AG08396 (cell line): ENCODE measurements at places on chromosomes 2 and 18.

DNA sequence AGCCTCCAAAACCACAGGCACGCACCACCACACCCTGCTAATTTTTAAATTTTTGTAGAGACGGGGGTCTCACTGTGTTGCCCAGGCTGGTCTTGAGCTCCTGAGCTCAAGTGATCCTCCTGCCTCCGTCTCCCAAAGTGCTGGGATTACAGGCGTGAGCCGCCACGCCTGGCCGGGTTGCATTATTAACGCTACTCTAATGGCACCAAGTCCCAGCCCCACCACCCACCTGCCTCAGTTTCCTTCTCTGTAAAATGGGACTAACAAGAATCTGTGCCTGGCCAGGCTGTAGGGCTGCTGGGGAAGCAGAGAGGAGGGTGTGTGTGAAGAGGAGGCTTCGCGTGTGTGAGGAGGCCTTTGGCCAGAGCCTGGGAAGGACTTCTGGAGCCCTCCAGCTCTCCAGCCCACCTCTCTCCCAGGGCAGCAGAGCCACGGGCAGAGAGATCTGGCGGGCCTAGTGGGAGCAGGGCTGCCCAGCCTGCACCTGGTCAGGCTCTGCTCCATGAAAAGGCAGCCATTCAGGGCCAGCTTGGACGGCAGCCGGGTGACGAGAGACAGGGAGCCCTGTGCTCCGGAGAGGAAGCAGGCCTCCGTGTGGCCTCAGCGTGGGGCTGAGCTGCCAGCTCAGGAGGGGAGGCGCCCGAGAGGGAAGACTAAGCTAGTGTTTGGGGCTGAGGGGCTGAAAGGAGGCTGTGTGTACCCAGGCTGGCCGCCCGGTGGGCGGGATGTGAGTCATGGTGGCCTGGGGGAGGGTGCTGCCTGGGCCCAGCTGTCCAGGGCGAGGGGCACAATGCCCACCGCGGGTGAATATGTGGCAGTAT lies 7.4 kb upstream of the B3GNT7 start:
- peak; percentile 54 for DNase-seq

GRCh38 chr2:98385050-98385699 lies 38.9 kb downstream of the CNGA3 start:
- peak; percentile 87 for DNase-seq

GRCh38 chr2:54529935-54530334 lies 73.8 kb downstream of the SPTBN1 start:
- no peak for DNase-seq

GRCh38 chr2:176147800-176148496 lies 3.4 kb upstream of the HOXD4 start:
- DNase-seq = no peak

- DNase-seq = no peak
These were observed 359.9 kb upstream of the ZC3H15 start for GRCh38 chr2:186126181-186126580.
